ENCODE measurements at places on chromosomes 12 and 14. TPM values are rescaled to one million over a fixed set of nuclear protein-coding genes. Genes with fewer than 3 reads are reported as not detected.

GRCh38 chr12:91355150-91356006 is 172.8 kb upstream of the DCN start:
- no peaks in the 10 kb centered on the region for H3K36me3 ChIP-seq
- no peaks in the 10 kb centered on the region for H3K27me3 ChIP-seq
- H3K4me3 ChIP-seq = no peak overlapping the region
- H3K4me1 ChIP-seq = peaks cover 2% of the 10 kb centered on the region
- peak; percentile 77 for DNase-seq

DNA sequence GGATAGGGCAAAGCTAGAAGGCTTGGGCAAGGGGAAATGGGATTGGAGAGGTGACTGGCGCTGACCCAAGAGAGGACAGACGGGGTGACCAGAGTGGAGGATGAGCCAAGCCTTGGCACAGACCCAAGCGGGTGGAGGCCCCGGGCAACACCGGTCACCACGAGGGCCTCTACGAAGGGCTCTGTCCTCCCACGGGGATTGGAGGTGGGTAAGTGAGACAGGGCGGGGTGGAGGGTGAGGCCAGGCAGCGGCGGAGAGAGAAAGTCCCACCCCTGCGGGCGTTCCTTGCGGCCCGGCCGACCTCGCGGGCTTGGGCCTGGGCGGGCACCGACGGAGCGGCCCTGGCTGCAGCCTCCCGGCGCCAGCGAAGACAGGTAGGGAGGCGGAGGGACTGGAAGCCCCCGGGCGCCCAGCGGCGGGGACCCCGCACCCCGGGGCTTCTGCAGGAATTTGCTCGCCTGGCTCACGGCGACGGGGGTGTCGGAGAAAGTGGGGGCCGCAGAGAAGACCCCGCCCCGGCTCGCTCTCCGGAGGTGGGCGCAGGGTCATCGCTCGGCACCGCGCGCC is at the start of gene PAPLN:
Gene PAPLN (plus strand): TSS at position 288 of the 567 bp plus-strand sequence. CDS start 2,273 bp downstream, outside the sequence.
- H3K27ac ChIP-seq = peak within 1 kb of the TSS; percentile 77
- peak within 1 kb of the TSS; percentile 49 for H3K4me3 ChIP-seq
- peak; percentile 65 for DNase-seq
- no peaks in the 10 kb centered on the region for H3K36me3 ChIP-seq

- H3K27ac ChIP-seq = no peak overlapping the region
- no peaks in the 10 kb centered on the region for H3K4me1 ChIP-seq
- no peak for DNase-seq
- no peaks in the 10 kb centered on the region for H3K36me3 ChIP-seq
- H3K27me3 ChIP-seq = no peaks in the 10 kb centered on the region
These were observed 63.0 kb upstream of the PLEKHA5 start for GRCh38 chr12:19066475-19067001.

- H3K27me3 ChIP-seq = no peaks in the 10 kb centered on the region
- H3K27ac ChIP-seq = no peak overlapping the region
- H3K4me1 ChIP-seq = no peaks in the 10 kb centered on the region
- H3K4me3 ChIP-seq = no peak overlapping the region
- no peaks in the 10 kb centered on the region for H3K36me3 ChIP-seq
These were observed 23.8 kb upstream of the MGST1 start for GRCh38 chr12:16323638-16324037.

GRCh38 chr12:57156701-57157403 is 9.4 kb upstream of the LRP1-AS start:
- H3K27ac ChIP-seq = no peak overlapping the region
- no peaks in the 10 kb centered on the region for H3K27me3 ChIP-seq
- no peaks in the 10 kb centered on the region for H3K36me3 ChIP-seq
- no peak for DNase-seq

DNA sequence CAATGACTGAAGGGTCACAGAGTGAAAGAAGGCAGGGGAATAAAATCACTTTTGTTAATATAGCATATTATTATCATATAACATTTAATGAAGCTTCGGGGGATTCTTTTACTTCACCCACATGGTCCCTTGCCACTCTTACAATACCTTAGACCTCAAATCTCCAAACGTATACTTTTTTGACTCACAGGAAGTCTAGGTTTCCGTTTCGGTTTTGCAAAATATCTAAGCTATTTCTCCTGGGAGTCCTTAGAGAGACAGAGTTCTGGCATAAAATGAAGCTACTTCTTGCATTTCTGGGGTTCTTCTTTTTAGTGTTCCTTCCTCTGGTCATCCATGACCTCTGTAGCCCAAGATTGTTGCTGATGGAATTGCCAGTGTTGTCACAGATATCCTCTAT is 590.5 kb upstream of the ATP2B1 start:
- no peaks in the 10 kb centered on the region for H3K27me3 ChIP-seq
- no peaks in the 10 kb centered on the region for H3K4me1 ChIP-seq
- no peak overlapping the region for H3K27ac ChIP-seq
- no peak for DNase-seq

DNA sequence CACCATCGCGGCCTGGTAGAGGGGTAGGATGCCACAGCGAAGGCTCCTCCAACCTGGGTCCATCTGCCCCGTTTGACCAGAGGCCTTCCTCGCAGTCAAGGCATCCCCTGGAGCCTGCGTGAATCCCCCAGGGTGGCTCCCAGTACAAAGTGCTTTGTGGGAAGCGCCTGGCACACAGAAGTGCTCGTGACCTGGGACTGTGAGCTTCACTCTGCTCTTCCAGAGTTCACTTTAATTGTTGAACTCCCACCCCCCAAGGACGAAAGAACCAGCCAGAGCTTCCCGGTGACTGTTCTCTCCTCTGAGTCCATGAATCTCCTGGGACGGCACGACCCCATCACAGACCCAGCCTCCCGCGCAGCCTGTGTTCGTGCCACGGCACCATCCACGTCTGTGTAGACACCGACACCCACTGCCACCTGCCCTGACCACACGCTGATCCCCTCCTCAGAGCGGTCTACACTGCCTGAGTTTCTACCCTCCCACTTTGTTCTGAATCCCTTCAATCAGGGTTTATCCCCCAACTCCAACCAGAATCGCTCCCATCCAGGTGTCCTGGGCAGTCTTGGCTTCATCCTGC is 15.9 kb downstream of the P2RX2 start:
- H3K4me1 ChIP-seq = no peaks in the 10 kb centered on the region
- no peak overlapping the region for H3K27ac ChIP-seq
- H3K4me3 ChIP-seq = no peak overlapping the region

GRCh38 chr14:82159624-82160023 is 626.0 kb upstream of the SEL1L start:
- no peaks in the 10 kb centered on the region for H3K27me3 ChIP-seq
- no peaks in the 10 kb centered on the region for H3K4me1 ChIP-seq
- no peak for DNase-seq
- no peak overlapping the region for H3K4me3 ChIP-seq

GRCh38 chr12:78176643-78177042 is 345.9 kb downstream of the NAV3 start:
- H3K27me3 ChIP-seq = no peaks in the 10 kb centered on the region
- H3K27ac ChIP-seq = no peak overlapping the region
- no peaks in the 10 kb centered on the region for H3K36me3 ChIP-seq
- no peak for DNase-seq
- H3K4me3 ChIP-seq = no peak overlapping the region

DNA sequence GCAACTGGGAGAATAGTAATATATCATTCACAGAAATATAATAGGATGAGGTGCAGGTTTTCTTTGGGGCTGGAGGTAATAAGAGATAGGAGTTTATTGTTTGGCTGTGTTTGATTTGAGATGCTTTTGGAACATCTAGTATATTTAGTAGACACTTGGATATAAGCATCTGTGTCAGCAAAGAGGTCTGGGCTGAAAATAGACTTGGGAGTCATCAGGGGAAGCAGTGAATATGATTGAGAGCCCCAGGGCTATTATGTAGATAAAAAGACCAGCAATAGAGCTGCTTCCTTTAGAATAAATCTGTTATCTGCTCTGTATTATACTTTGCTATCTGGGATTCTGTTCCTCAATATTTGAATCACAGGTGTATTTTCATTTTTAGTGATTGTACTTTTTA is 36.6 kb downstream of the SPATA7 start:
- no peaks in the 10 kb centered on the region for H3K27me3 ChIP-seq
- H3K4me1 ChIP-seq = no peaks in the 10 kb centered on the region
- H3K36me3 ChIP-seq = no peaks in the 10 kb centered on the region
- no peak overlapping the region for H3K4me3 ChIP-seq

DNA sequence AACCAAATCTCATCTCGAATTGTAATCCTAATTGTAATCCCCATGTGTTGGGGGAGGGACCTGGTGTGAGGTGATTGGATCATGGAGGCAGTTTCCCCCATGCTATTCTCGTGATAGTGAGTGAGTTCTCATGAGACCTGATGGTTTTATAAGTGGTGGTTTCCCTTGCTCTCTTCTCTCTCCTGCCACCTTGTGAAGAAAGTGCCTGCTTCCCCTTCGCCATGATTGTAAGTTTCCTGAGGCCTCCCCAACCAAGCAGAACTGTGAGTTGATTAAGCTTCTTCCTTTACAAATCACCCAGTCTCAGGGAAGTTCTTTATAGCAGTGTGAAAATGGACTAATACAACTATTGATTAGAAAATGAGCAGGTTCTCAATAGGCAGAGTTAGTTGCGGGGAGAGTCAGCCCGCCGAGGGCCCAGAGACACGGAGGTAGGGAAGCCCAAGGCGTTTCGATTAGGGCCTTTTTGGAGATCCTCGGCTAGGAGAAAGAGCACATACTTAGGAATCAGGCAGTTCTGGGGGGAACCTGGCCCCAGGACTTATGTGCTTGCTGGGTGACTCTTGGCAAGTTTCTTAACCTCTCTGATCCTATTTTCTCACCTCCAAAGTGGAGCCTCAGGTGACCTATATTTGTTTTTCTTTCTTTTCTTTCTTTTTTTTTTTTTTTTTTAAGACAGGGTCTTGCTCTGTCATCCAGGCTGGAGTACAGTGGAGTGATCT is 65.7 kb downstream of the MVK start:
- H3K27me3 ChIP-seq = no peaks in the 10 kb centered on the region
- no peak overlapping the region for H3K27ac ChIP-seq
- no peak for DNase-seq
- no peaks in the 10 kb centered on the region for H3K36me3 ChIP-seq

- peak overlapping the region; percentile 44 for H3K4me3 ChIP-seq
- H3K4me1 ChIP-seq = no peaks in the 10 kb centered on the region
- H3K36me3 ChIP-seq = no peaks in the 10 kb centered on the region
- no peak for DNase-seq
These were observed 572 bp downstream of the EFS start for GRCh38 chr14:23364164-23365035.

GRCh38 chr12:46676396-46676795 is 149.4 kb downstream of the SLC38A4 start:
- no peaks in the 10 kb centered on the region for H3K27me3 ChIP-seq
- H3K4me3 ChIP-seq = no peak overlapping the region
- no peak for DNase-seq

- no peaks in the 10 kb centered on the region for H3K4me1 ChIP-seq
- no peaks in the 10 kb centered on the region for H3K36me3 ChIP-seq
- H3K27ac ChIP-seq = no peak overlapping the region
- no peaks in the 10 kb centered on the region for H3K27me3 ChIP-seq
- H3K4me3 ChIP-seq = no peak overlapping the region
These were observed 707.8 kb downstream of the FLRT2 start for GRCh38 chr14:86237733-86238132.

DNA sequence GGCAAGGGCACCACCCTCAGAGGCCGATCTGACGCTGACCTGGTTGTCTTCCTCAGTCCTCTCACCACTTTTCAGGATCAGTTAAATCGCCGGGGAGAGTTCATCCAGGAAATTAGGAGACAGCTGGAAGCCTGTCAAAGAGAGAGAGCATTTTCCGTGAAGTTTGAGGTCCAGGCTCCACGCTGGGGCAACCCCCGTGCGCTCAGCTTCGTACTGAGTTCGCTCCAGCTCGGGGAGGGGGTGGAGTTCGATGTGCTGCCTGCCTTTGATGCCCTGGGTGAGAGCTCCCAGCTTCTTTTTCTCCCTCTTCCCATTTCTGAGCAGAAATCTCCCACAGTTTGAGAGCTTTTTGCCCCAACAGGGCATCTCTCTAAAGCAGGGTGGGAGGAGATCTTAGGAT is 1.8 kb downstream of the OAS1 start:
- H3K36me3 ChIP-seq = no peaks in the 10 kb centered on the region
- no peaks in the 10 kb centered on the region for H3K27me3 ChIP-seq
- no peak overlapping the region for H3K27ac ChIP-seq
- DNase-seq = no peak

The TAS2R42 gene
- not detected for polyA plus RNA-seq

The EML1 gene
- polyA plus RNA-seq = 4.4 TPM
